ENCODE measurements at places on chromosomes 7 and 10. TPM values are rescaled to one million over a fixed set of nuclear protein-coding genes. Genes with fewer than 3 reads are reported as not detected.
A peak's percentile ranks its signal among the peaks of the same experiment; 100 is the strongest.

CARD11 gene
- total RNA-seq: 2.2 TPM

SEMA3E gene
- not detected for total RNA-seq

FAM25G gene
- total RNA-seq: not detected

GRCh38 chr10:116121640-116122525, 151.1 kb downstream of the GFRA1 start:
- no peak for DNase-seq

PIK3AP1 gene
- 4.5 TPM for total RNA-seq

BAIAP2L1 gene
- 19.3 TPM for total RNA-seq

GRCh38 chr10:69406302-69406811, 10.4 kb downstream of the TACR2 start:
- DNase-seq: peak; percentile 42

DNA sequence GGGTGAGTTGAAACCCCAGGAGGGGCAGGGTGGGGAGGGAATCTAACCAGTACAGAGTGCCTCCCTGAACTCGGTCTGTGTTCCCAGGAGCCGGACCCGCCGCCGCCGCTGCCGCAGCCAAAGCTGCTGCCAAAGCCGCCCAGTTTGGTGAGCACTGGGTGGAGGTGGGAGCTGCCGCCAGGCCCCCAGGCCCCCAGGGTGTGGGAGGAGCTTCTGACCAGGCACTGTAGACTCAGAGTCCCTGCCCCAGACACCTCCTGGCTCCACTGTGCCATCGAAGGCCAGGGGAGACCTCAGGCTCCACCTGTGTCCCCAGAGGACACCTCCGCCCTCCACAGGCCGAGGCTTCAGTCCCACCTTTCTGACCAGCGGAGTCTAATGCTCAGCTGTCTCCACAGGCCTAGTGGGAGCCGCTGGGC, 20.4 kb upstream of the LIMK1 start:
- DNase-seq: no peak

CYP2W1 gene
- total RNA-seq: not detected

DNA sequence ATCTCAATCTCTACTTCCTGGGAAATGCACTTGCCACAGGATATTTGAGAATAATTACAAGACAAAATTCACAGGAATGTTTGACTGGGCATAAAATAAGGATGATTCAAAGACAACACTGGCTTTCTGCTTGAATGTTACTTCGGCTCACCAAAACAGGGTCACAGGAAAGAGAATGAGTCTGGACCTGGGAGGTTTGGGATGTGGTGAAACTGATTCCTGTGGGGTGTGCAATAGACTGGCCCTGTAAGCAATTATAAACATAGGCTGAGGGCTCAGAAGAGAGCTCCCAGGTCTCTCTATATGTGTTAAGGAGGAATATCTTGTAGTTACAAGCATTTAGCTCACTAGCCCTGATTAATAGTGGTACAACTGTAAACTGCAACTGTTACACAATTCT, 613.9 kb upstream of the CELF2 start:
- DNase-seq: no peak

LRIT1 gene
- not detected for total RNA-seq

DNA sequence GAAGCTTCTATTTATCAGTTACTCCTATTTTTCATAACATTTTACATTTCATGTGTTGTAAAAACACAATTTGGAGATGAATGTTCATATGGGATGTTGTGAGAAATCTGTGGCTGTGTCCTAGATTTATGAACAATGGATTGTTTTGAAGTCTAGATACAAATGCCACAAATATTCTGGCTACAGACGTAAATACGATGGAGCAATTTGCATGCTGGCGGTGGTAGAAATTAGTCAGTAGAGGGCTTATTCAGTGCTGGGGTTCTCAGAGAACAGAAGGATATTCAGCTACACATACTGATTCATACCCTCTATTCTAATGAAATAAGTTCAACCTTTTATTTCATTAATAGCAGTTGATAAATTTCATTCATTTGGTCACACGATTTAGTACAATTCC, 48.8 kb downstream of the PLPP4 start:
- DNase-seq: peak; percentile 37

DNA sequence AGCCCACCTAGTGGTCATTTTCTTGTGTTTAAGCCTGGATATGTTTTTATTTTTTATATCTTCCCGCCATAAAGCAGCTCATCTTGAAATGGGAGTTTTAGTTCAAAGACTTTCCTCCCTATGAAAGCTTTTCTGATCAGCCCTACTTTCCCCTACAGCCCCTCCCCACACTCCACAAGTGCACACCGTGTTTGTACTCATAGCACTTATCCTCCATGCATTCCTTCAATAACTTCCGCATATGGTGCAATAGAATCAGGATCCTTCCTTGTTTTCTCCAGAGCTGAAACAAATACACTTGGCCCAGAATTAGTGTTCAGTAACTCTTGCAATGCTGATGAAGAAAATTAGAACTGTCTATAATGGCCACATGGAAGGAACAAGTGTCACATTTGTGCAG, 235.9 kb downstream of the KCNMA1 start:
- DNase-seq: no peak

ELAPOR2 gene
- total RNA-seq: 0.10 TPM

DNA sequence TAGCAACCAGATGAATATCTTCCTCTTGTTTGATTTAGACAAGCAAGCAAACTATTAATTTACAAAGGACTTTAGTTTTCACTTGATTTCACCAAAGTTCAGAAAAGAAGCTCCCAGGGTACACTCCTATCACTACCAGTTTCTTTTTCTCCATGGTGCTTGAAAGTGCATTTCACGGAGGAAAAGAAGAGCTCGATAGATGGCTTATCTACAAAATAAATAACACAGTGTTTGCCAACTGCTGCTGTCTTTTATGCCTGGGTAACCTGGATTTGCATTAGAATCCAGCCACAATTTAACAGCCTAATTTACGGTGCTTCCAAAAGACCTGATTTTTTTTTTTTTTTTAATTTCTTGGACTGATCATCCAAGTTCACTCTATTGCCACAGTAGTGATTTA, 275.7 kb downstream of the GPR37 start:
- DNase-seq: peak; percentile 9

SHTN1 gene
- total RNA-seq: 3.8 TPM

Data from M059J (cell line).